ENCODE measurements at places on chromosomes 7 and 10.

DNA sequence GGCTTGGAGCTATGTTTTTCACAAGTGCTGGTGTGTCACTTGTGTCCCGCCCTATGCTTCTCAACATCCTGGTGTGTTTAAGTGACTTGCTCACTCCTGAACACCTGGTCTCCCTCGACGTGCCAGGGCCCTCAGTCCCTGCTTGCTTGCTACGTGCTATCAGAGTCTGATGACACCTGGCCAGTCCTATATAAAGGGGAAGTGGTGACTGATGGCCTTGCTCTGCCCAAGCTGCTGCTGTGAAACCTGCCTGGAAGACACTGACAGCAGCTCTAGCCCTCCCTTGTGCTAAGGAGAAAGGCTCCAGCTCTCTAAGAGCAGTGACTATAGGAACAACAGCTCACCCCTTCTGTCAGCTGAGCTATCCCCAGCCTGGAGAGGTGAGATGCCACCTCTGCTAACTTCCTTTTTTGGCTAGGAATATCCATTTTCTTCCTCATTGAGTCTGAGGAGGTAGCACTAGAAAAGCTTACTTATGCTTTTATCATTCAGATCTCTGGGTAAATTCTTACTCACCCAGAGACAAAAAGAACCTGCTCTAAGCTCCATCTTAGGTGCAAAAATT is 77.2 kb upstream of the PLXNA4 start:
- no peak for DNase-seq

- DNase-seq: no peak
Observed at GRCh38 chr7:3957472-3958108, 656.5 kb downstream of the SDK1 start.

DNA sequence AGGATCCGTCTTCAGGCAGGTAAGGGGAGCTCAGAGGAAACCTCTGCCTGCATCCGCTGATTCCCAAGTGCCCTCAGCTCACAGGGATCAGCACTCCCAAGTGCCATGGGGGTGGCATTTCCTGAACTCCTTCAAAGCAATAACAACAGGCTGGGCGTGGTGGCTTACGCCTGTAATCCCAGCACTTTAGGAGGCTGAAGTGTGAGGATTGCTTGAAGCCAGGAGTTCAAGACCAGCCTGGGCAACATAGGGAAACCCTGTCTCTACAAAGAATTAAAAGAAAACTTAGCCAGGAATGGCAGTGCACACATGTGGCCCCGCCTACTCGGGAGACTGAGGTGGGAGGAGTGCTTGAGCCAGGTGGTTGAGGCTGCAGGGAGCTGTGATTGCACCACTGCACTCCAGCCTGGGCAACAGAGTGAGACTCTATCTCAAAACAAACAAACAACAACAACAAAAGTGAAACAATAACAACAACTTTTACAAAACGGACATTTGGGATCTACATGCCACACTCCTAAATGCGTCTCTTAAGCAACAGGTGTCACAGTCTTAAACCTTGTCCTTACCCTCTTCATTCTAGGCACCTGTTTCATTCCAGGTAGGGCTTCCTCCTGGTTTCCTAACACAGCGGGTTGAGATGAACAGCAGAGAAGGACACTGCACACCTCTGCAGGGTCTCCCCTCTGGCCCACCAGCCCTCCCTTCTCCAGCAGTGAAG is 73.8 kb downstream of the PAXIP1 start:
- DNase-seq: no peak

DNA sequence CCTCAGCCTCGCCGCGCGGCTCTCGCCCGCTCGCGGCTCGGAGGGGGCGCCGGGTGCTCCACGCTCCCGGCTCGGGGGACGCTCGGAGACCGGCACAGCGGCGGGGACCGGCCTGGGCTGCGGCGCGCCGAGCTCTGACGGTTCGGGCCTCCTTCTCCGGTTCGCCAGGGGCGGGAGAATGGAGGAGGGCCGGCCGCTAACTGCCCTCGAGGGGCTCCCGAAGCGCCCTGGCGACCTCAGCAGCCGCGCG is 232 bp upstream of the GRID1 start:
- no peak for DNase-seq

- no peak for DNase-seq
Observed at GRCh38 chr10:114653926-114654325, 4.1 kb downstream of the ABLIM1 start.

GRCh38 chr10:21297603-21298383 is 227.7 kb downstream of the SKIDA1 start:
- peak; percentile 57 for DNase-seq

- DNase-seq: no peak
Observed at GRCh38 chr10:19705250-19705649, 111.0 kb upstream of the PLXDC2 start.

- no peak for DNase-seq
Observed at GRCh38 chr10:44958898-44959246, 730 bp upstream of the RASSF4 start.

GRCh38 chr7:74149603-74150002 is 24.6 kb upstream of the EIF4H start:
- no peak for DNase-seq

DNA sequence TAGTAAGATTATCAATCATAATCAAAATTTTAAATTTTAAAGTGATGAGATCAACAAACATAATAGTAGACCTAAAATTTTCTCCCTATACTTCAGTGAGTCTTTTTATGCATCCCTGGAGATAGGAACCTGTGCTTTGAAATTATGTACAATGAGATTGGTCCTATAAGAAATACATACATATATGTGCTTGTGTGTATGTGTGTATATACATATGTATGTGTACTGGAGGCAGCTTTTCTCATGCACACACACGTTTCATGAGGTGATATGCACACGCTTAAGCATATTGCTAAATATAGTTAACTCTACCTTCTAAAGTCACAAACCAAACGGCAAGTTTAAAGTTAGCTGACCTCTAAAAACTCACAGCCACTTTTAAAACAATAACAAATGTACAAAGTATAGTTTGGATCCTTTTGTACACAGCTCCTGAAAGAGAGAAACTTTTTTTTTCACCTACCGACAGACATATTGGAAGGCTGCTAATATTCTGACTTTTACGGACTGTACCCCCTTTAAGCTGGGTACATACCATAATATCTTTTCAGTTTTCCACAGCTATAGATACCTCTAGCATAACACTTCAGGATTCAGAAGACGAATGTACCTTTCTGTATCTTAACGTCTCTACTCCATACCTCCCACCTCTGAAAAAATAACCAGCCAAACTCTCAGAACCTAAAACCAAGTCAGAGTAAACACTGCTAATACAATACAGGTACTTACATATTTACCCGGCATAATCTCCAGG is 3.3 kb downstream of the ITGB1 start:
- DNase-seq: no peak

DNA sequence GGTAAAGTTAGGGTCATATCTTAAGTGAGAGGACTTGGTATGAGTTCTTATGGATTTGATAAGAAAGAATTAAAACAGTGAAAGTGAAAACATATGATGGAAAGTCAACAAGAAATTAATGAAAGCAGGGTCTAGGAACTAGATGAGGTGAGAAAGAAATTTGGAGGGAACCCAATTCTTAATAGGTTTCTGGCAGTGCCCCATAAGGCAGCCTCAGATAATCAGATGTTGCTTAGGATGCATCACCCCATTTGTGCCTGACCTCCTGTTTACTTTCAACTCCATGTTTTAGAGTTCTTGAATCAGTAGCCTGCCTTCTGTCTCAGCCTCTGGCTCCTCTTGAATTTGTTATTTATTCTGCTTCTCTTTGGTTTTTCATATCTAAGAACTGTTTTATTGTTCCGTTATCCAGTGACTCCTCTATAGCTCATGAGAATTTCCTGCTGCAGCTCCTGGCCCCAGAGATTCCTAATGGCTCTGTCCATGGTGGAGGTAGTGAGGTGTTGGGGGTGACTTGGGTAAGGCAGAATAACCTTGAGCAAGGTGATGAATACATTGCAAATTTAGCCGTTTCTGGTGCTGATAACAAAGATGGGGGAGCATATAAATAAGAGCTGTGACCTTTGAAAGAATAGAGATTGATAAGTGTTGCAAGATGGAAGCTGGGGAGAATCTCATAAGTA is 17.6 kb downstream of the ITGB8 start:
- no peak for DNase-seq

GRCh38 chr10:14010101-14010558 is 320.6 kb downstream of the FRMD4A start:
- DNase-seq: peak; percentile 91

GRCh38 chr10:68301790-68302502 is 29.9 kb upstream of the HNRNPH3 start:
- DNase-seq: peak; percentile 63

DNA sequence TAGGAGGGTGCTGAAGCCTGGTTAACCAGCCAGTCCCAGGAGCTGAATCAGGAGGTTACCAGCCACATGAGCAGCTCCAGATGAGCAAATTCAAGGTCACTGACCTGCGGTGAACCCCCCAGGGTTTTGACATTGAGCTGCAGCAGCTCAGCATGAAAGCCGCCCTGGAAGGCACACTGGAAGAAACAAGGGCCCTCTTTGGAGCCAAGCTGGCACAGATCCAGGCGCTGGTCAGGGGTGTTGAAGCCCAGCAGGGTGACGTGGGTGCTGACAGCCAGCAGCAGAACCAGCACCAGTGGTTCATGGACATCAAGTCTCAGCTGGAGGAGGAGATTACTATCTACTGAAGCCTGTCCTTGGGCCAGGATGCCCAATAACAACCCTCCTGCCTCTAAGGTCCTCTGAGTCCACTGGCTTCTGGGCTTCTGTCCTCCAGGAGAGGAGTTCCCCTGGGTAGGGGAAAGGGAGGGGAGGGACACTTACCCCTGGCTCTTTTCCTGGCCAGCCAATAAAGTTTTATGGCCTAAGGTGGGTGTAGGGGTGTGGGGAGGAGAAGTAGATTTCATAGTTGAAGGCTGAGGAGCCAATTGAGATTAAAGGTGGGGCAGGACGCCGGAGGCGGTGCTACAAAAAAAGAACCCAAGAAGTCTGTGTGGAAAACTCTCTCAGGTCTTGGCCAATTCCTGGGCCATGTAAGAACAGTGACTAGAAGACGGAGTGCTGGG is 29.4 kb upstream of the ATOH7 start:
- DNase-seq: no peak

GRCh38 chr7:36021917-36022550 is 131.0 kb upstream of the EEPD1 start:
- peak; percentile 35 for DNase-seq

DNA sequence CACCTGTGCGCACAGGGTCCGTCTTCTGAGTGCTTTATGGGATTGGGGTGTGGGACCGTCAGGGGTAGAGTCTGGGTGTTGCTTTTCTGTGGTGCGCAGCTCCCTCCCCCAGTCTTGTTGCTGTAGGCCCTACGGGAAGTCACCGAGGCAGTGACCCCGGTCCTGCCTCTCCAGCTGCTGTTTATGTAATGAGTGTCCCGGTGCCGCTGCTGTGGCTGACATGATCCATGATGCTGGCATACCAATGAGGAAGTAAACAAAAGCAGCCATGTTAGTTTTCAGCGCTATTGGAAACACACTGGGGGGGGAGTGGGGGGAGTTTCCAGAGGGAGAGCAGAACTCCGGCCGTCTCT is 1.1 kb downstream of the TRIM8 start:
- DNase-seq: peak; percentile 78

DNA sequence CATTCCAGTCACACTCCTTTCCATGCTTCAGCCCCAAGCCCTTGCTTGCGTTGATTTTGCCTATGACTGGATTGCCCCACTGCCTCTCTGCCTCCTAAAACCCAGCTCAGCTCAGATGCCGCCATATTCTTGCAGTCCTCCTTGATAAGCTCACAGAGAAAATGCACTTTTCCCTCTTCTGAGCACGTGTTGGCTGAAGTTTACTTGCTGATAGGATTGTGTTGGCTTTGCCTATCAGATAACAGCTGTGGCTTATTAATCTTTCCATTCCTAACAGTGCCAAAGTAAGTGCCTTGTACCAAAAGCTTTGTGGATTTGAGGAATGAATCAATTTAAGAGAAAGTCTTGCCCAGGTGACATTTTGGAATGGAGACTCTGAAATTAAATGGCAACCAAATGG is 249.2 kb downstream of the PHTF2 start:
- no peak for DNase-seq

DNA sequence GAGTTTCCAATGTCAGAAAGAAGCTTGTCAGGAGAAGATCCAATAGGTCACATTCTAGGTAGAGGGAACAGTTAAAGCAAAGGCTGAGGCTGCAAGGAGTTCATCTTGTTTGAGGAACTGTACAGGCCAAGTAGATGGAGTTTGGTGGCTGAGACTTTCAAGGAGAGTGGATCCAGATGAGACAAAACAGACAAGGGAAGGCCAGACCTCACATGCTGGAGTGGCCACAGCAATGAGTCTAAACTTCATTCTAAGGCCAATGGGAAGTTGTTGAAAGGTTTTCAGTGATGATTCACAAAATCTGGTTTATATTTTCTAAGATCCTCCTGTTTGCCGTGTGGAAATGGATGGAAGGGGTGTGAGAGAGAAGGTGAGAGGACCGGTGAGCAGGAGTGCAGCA is 40.0 kb downstream of the EPDR1 start:
- DNase-seq: no peak
